CD4-positive, alpha-beta T cell treated with Interleukin-17A for 1 hour (primary cell): ENCODE measurements at places on chromosomes 3 and 15.

- DNase-seq: no peak
Measured at GRCh38 chr3:115204475-115204874, 57.4 kb upstream of the ZBTB20 start.

- no peak for DNase-seq
Measured at GRCh38 chr3:14422016-14422963, 19.9 kb downstream of the SLC6A6 start.

GRCh38 chr15:78232951-78233350 lies 1.4 kb downstream of the ACSBG1 start:
- no peak for DNase-seq

DNA sequence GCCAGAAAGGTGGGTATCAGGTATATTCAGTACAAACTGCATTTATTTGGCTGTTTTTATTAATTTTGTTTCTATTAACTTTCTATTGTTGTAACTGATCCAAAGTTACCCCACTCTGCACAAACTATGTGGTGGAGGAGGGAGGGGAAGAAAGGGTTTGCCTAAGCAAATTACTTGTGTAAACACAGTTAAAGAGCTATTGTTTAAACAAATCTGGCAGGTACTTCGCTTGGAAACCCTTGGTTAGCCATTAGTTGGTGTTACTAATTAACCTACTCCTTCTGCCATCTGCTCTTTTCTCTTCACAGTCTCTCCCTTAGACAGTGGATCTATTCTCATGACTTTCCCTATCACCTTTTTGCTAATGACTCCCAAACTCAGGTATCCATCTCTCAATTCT lies 328.4 kb upstream of the NECTIN3 start:
- DNase-seq: no peak

- no peak for DNase-seq
Measured at GRCh38 chr3:126835472-126836219, 131.6 kb downstream of the CHCHD6 start.

- peak; percentile 21 for DNase-seq
Measured at GRCh38 chr15:40398413-40398873, 7.2 kb upstream of the IVD start.

GRCh38 chr15:84391191-84391590 lies 155.6 kb downstream of the GOLGA6L4 start:
- DNase-seq: no peak
